ENCODE measurements at places on chromosomes 2 and 18.

- no peak for DNase-seq
Observed at GRCh38 chr2:180873219-180873618, 107.2 kb upstream of the UBE2E3 start.

GRCh38 chr2:40421631-40422297, 30.1 kb downstream of the SLC8A1 start:
- DNase-seq = no peak

DNA sequence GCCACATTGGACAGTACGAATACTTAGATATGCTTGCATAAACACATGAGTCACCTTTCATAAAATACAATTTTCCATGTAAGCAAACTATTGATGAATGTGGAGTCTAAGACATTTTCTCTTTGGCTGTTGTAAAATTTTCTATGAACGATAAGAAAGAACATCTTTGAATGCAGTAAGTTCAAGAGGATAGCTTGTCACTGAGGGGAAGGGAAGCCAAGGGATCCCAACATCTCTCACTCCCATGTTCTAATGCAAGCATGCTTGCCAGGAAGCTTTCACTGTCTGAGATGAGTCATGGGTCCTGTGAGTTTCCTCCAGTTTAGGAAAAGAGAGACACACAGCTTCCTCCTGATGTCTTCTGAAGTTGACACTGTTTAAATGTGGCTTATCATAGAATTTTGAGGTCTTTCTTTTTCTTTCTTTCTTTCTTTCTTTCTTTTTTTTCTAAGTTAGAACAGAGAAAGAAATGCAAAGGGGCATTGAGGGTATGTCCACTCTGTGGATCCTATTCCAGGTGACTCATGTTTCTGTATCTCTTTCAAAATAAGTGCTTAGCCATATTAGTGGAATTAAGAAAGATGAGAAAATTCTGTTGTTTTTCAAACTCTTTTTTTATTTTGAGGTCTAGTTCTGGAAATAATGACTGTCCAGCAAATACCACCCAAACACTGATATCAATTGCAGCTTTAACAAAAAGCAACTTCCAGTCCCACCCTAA, 146.6 kb downstream of the RDH14 start:
- DNase-seq = no peak

GRCh38 chr2:44531289-44531688, 169.5 kb downstream of the CAMKMT start:
- DNase-seq = no peak
